ENCODE measurements at places on chromosomes 4 and X.

DNA sequence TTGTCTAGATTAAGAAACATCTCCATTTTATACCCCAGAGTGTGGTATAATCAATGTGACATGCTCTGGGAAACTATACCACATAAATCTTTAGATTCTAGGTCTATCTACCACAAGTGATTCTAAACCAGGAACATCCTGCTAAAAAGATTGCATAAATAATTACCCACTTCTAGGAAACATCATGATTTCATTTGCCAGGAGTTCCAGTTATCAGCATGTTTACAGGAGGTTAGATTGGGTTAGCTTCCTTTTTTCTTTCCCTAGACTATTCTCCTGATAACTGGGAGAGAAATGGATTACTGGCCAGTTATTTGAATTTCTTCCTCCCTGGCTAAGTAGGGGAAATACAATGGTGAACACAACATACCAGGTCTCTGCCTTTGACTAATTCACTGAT lies 230.3 kb upstream of the BOD1L1 start:
- DNase-seq, result no peak

GRCh38 chr4:41050880-41051775 lies 163.2 kb downstream of the APBB2 start:
- DNase-seq, result no peak

DNA sequence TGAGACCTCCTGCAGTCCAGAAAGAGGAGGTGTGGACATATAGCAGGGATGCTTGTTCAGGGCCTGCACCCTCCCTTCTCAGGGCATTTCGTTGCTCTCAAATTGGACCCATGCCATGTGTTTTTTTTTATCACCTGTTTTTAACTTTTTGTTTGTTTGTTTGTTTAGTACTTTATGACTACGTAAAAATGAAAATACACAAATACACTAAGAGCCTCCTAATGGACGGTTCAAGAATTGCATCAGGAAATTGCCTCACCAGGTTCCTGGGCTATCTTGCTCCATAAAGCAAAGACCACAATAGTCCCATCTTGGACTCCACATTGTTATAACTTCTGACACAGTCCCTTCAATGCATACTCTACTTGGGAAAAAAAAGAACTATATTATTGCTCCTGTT lies 1685.9 kb upstream of the TENM3 start:
- DNase-seq, result peak; percentile 19

DNA sequence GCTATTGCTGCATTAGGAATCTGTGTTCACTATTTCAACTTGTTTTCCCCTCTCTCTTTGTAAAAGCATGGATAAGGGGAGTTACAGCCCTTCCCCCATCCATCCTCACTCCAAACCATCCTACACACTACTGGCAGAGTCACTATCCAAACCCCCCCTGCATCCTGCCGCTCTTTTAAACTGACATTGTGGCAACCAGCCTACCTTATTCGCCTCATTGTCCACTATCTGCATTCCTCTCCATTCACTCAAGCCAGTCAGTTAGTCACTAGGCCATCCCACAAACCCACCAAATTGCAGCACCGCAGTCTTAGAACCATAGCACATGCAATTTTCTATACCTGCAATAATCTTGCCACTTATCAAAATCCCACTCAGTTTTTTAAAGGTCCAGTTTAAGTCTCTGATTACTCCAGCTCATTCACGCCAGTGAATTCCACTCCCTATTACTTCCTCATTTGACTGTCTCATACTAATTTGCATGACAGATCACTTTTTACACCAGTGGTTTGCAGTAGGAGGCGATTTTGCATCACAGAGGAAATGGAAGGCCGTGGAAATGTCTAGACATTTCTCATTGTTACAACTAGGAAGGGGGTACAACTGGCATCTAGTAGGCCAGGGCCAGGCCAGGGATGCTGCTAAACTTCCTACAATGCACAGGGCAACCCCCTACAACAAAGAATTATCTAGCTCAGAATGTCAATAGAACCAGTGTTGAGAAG lies 181.8 kb downstream of the HS6ST2 start:
- no peak for DNase-seq

DNA sequence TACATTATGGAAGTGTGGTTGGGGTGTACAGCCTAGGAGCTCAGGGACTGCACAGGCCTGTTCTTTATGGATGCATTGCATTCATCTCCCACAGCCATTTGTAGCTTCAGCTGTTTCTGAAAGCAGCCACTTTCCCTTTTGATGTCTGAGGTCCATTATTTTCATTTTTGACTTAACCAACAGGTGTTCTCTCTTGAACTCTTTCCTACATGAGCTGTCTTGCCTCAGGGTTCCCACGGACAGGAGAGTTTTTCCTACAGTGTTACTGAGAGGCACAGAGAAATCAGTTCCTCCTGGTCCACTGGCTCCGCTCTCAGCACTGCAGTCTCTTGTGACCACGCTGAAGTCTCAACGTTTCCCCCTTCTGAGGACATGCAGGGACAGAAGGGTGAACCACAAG lies 87.2 kb downstream of the RASL11B start:
- DNase-seq, result peak; percentile 4

- no peak for DNase-seq
These were observed 18.2 kb downstream of the SHROOM3 start for GRCh38 chr4:76453232-76453631.

GRCh38 chr4:164977243-164978164 lies at the start of gene TRIM61:
Gene TRIM61, minus strand, starts transcription at chr4:164977657. Its CDS starts 7,655 bp downstream, at chr4:164970002.
- DNase-seq, result no peak

- peak; percentile 52 for DNase-seq
These were observed 56.5 kb upstream of the ANKRD17 start for GRCh38 chr4:73315091-73315490.

DNA sequence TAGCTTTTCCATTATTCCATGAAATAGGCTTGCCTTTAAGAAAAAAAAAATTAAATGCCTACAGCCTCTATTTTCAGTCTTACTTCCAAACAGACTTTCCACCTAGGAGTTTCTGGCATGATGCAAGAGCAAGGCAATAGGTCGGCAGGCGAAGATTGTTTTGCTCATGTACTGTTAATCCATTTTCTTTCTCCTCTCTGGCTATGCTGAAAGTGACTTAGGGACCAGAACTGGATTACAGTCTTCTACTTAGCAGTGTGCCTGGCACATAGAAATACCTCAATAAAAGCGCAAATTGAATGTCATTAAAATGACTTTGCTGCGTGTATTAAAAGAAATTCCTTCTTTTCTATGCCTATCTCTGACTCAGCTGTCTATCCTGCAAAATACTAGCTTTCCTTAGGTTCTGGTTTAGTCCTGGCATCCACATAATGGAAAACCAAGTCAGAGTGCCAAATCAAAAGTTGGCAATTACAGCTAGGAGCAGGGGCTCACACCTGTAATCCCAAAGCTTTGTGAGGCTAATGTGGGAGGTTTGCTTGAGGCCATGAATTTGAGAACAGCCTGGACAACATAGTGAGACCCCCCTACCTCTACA lies 51.9 kb downstream of the CC2D2A start:
- no peak for DNase-seq

DNA sequence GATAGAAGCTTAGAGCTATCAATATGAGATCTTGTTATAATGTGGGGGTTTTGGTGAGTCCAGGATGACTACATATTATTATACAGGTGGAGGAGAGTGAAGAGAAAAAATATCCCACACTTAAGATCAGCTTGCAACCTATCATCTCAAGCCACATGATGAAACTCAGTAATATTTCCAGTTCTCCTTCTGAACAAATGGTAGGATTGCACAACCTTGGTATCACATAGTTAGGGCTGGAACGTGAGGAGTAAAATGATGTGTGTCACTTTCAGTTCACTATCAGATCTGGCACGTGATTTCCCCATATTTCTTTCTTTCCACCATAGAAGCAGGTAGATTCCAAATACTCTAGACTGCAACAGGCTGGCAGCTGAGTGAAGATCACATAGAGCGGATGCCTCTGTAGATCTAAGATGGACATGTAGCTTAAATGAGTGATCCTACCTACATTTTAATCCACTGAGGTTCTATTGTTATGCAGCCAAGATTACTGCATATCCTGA lies 150.6 kb upstream of the ANKRD50 start:
- DNase-seq, result no peak

- no peak for DNase-seq
These were observed 141.4 kb downstream of the KLHL8 start for GRCh38 chr4:87078987-87079486.

GRCh38 chr4:73867783-73868182 lies 1.4 kb upstream of the CXCL1 start:
- DNase-seq, result peak; percentile 10

DNA sequence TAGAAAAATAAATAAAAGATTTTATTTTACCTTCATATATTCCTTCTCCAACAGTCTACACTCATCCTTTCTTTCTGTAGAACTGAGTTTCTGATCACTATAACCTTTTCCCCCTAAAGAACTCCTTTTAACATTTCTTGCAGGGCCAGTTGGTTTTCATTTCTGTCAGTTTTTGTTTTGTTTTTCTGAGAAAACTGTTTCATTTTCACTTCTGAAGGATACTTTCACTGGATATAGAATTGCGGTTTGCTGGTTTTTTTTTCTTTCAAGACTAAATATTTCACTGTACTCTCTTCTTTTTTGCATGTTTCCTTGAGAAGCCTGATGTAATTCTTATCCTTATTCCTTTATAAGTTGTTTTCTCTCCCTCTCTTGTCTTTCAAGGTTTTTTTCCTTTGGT lies 90.4 kb upstream of the EOLA2 start:
- DNase-seq, result no peak

DNA sequence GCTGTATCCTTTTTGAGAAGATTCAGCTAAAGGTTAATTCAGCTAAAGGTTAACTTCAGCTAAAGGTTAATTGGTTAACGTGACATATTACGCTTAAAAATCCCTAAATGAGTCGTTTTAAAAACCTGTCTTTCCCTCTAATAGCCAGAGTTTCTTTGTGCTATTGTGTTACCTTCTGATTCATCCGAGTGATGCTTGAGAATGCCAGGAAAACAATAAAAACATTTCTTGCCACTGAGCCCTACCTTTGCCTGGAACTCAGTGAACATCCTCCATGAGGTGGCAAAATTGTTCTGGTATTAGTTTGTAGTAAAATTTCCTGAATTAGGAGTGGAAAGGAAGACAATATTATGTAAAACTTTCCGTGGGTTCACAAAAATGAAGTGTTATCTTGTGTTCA lies 13.7 kb upstream of the TMPRSS11E start:
- DNase-seq, result no peak

GRCh38 chr4:174357321-174357720 lies 73.6 kb downstream of the CEP44 start:
- DNase-seq, result no peak

DNA sequence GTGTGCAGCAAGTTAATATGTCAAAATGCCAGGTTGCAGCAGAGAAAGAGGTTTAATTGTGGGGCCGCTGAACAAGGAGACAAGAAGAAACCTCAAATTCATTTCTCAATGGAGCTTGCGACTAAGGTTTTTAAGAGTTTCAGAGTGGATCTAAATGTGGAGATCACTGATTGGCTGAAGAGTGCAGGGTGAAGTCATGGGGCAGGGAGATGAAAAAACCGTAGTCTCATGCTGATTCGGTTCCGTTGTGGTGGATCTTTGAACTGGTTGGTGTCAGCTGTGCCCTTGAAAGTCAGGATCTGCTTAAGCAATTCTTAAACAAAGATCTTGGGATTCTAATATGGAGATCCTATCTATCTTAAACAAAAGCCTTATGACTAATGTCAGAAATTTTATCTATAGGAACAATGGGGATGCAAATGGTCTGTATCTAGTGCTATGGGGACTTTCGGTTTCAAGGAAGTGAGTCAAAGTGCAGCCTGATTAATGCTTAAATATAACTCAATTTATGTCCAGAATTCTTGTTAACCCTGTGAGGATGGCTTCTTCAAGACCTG lies 173.9 kb upstream of the CENPE start:
- no peak for DNase-seq

- no peak for DNase-seq
These were observed 1047.9 kb downstream of the RPA4 start for GRCh38 chrX:97931586-97931985.

DNA sequence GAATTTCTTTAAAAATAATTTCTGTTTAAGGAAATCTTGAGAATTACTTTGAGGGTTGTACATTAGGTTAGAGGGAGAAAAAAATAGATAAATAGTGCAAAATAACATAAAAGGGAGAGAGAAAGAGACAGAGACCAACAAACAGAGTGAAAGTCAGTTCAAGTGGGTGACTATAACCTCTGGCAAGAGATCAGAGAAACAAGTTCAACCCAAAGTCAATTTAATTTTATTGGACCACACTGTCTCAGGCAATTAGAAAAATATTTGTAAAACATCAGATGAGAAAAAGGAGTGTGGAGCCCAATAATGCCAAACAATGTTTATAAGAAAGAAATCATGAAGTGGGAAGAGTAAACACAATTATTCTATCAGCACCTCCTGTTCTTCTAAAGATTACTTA lies 143.5 kb upstream of the GYPA start:
- DNase-seq, result no peak

GRCh38 chrX:130704053-130705038 lies 198.7 kb downstream of the ENOX2 start:
- DNase-seq, result no peak

GRCh38 chr4:37675587-37676290 lies 10.4 kb downstream of the RELL1 start:
- DNase-seq, result peak; percentile 5

DNA sequence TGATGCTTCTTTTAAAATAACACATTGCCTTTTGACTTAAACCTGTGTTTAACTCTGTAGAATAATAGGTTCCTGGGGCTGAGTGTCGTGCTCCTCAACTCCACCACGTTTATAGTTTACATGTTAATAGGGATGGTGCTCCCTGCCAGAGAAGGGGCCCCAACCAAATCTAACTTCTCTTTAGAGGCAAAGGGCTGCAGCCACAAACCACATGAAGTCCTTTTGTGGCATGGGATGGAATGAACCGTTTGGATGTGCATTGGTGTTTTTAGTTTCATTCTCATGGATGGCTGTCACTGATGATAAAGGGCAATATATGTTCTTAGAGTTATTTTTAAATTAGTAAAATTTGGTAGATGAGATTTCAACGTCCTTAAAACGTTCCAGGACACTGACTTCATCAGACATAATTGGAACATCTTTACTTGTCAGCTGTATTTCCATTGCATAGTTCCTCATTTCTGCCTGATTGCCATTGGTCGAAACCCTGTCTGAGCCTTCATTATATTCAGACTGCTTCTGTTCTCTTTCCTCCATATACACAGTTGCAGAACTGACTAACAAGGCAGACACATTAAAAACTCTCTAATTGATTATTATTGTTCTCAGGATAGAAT lies 60.4 kb upstream of the HPF1 start:
- no peak for DNase-seq

GRCh38 chr4:47490550-47490949 lies 5.5 kb downstream of the ATP10D start:
- peak; percentile 19 for DNase-seq

DNA sequence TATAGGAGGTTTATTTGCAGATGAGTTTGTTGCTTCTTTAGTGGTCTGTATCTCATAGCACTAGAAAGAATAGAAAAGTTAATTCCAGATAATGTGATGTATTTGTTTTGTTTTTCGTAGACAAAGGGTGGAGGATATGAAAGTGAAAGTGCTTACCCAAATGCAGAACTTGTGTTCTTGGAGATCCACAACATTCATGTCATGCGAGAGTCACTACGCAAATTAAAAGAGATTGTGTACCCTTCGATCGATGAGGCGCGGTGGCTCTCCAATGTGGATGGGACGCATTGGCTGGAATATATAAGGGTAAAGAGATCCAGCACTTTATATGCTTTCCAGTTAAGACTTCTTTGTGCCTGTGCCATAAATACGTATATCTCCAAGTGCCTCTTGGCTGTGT lies 43.3 kb downstream of the MTMR1 start:
- no peak for DNase-seq

GRCh38 chr4:144721994-144722393 lies 76.0 kb downstream of the HHIP start:
- DNase-seq, result no peak

- DNase-seq, result no peak
These were observed 46.3 kb downstream of the ARHGEF9 start for GRCh38 chrX:63738696-63739095.
